Activated CD4-positive, alpha-beta T cell treated with anti-CD3 and anti-CD28 coated beads, Interleukin-2, amount 10 ng/mL, durations not matched to agents 7 days and 5 days (primary cell): ENCODE measurements at places on chromosomes 3 and 15. TPM values are rescaled to one million over a fixed set of nuclear protein-coding genes. Genes with fewer than 3 reads are reported as not detected.
A peak's percentile ranks its signal among the peaks of the same experiment; 100 is the strongest.

Gene ROBO2
- not detected for total RNA-seq

Gene VEPH1
- total RNA-seq = not detected

Gene MED12L
- total RNA-seq = 0.92 TPM

Gene OR5K2
- total RNA-seq = not detected

Gene THSD4
- not detected for total RNA-seq

Gene HOMER2
- total RNA-seq = 10.3 TPM

Gene P2RY12
- not detected for total RNA-seq

Gene EFL1
- 31.6 TPM for total RNA-seq

Gene AGTR1
- total RNA-seq = not detected

Gene RAB8B
- 115 TPM for total RNA-seq

GRCh38 chr15:64574301-64575017 lies 114.1 kb downstream of the ZNF609 start:
- no peaks in the 10 kb centered on the region for H3K27me3 ChIP-seq
- H3K27ac ChIP-seq = peak overlapping the region; percentile 57
- DNase-seq = no peak
- peaks cover 36% of the 10 kb centered on the region for H3K4me1 ChIP-seq
- peaks cover 30% of the 10 kb centered on the region for H3K36me3 ChIP-seq
- no peak overlapping the region for H3K4me3 ChIP-seq

DNA sequence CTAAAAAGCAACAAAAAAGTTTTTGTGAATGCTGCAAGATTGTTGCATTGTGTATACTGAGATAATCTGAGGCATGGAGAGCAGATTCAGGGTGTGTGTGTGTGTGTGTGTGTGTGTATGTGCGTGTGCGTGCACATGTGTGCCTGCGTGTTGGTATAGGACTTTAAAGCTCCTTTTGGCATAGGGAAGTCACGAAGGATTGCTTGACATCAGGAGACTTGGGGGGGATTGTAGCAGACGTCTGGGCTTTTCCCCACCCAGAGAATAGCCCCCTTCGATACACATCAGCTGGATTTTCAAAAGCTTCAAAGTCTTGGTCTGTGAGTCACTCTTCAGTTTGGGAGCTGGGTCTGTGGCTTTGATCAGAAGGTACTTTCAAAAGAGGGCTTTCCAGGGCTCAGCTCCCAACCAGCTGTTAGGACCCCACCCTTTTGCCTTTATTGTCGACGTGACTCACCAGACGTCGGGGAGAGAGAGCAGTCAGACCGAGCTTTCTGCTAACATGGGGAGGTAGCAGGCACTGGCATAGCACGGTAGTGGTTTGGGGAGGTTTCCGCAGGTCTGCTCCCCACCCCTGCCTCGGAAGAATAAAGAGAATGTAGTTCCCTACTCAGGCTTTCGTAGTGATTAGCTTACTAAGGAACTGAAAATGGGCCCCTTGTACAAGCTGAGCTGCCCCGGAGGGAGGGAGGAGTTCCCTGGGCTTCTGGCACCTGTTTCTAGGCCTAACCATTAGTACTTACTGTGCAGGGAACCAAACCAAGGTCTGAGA lies 4.7 kb downstream of the BHLHE40 start:
- peak overlapping the region; percentile 99 for H3K4me3 ChIP-seq
- DNase-seq = peak; percentile 80
- H3K27me3 ChIP-seq = no peaks in the 10 kb centered on the region
- peak overlapping the region; percentile 85 for H3K27ac ChIP-seq

DNA sequence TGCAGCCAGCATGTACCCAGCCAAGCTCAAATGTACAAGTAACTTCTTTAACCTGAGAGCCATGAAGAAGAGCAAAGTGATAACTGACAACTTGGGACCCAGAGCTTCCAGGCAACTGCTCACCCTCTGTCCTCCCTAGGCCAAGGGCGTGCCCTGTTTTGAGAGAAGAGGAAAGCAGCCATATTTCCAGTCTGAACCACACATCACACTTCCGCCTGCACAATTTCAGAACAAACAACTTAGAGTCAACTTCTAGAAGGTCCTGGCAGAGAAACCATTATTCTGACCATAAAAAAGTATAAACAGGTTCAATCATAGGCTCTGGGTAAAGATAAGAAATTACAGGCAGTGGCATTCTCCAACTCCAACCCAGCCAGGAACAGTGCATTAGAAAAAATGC lies 50.1 kb downstream of the ITGB5 start:
- peaks cover 17% of the 10 kb centered on the region for H3K4me1 ChIP-seq
- peaks cover 22% of the 10 kb centered on the region for H3K27me3 ChIP-seq
- H3K4me3 ChIP-seq = no peak overlapping the region
- no peak for DNase-seq

GRCh38 chr3:190016966-190017365 lies 103.7 kb downstream of the P3H2 start:
- DNase-seq = no peak
- no peak overlapping the region for H3K4me3 ChIP-seq
- H3K27me3 ChIP-seq = peaks cover 9% of the 10 kb centered on the region
- H3K36me3 ChIP-seq = no peaks in the 10 kb centered on the region
- H3K27ac ChIP-seq = no peak overlapping the region

GRCh38 chr3:104102386-104102785 lies 1264.3 kb upstream of the ALCAM start:
- no peaks in the 10 kb centered on the region for H3K27me3 ChIP-seq
- no peaks in the 10 kb centered on the region for H3K4me1 ChIP-seq
- no peak overlapping the region for H3K4me3 ChIP-seq
- H3K36me3 ChIP-seq = no peaks in the 10 kb centered on the region
- DNase-seq = peak; percentile 17
- H3K27ac ChIP-seq = no peak overlapping the region

DNA sequence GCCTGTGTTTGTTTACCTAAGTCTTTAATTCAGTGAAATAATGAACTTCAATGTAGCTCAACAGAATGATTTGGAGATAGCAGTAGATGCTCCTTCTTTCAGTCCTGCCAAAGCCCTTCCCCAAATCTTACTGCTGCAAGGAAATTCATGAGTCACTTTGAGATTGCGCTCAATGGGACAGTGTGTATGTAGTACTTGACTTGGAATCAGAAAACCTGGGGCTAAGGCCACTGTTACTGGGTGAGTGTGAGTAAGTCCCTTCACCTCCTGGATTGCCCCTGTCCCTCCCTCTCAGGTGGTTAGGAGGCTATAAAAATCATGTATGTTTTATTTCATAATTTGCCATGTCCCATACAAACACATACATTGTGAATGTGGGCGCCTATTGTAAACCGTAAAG lies 29.9 kb downstream of the ATP13A5 start:
- H3K4me1 ChIP-seq = no peaks in the 10 kb centered on the region
- H3K4me3 ChIP-seq = no peak overlapping the region
- H3K27me3 ChIP-seq = peaks cover 1% of the 10 kb centered on the region
- no peak overlapping the region for H3K27ac ChIP-seq

DNA sequence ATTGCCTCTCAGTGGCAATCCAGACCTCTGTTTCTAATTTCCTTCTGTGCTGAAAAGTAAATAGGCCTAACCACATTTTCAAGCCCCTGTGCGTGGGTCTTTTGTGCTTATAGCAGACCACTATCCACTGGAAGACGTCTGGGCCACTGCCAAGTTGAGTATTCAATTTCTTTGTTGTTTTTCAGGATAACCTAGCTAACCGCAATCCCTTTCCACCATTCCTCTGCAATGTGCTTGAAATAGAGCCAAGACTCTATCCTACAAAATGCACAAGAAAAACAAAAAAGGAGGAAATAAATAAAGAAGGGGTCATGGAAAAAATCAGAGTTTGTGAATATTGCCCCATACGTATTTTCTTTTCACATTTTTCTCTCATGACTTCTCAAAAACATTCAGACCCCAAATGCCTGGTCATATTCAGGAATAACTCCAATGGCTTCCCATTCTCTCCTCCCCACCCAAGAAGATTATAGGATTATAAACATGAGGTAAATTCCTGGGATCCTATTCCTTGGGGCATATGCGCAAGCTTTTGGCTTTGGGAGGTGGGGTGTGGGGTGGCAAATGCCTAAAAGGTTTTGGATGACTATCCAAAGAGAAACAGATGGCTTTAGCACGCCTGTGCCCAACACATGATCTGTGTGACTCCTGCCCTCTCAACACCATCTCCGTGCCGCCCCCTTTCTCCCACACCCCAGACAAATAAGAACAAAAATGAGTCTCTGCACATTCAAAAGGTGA lies 217.9 kb upstream of the THBS1 start:
- no peaks in the 10 kb centered on the region for H3K4me1 ChIP-seq
- H3K27ac ChIP-seq = no peak overlapping the region
- DNase-seq = no peak
- no peak overlapping the region for H3K4me3 ChIP-seq

- H3K4me3 ChIP-seq = no peak overlapping the region
- H3K36me3 ChIP-seq = peaks cover 6% of the 10 kb centered on the region
- DNase-seq = no peak
- H3K27me3 ChIP-seq = no peaks in the 10 kb centered on the region
These were observed 71.4 kb upstream of the SKOR1 start for GRCh38 chr15:67753891-67754290.

DNA sequence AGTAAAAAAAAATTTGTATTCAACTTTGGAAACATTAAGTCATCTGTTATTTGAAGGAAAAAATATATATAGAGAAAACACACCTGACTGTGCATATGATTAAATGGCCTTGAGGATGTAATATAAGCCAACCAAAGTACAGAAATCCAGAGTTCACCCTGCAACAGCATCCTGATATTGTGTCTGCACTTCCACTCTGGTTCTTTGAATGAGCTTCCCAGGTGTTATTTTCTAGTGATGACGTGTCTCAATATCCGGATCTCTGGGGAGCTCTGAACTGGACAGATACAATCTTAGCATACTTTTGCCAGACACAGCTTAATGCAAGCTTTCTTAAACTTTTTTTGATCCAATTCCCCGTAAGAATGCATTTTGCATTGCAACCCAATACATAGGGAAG lies 19.5 kb upstream of the PIK3CB start:
- H3K27ac ChIP-seq = no peak overlapping the region
- no peak for DNase-seq
- no peaks in the 10 kb centered on the region for H3K36me3 ChIP-seq
- no peak overlapping the region for H3K4me3 ChIP-seq
- no peaks in the 10 kb centered on the region for H3K4me1 ChIP-seq
- H3K27me3 ChIP-seq = no peaks in the 10 kb centered on the region

GRCh38 chr3:3308809-3309208 lies 129.3 kb upstream of the CRBN start:
- H3K4me1 ChIP-seq = no peaks in the 10 kb centered on the region
- no peaks in the 10 kb centered on the region for H3K36me3 ChIP-seq
- H3K27me3 ChIP-seq = peaks cover 5% of the 10 kb centered on the region
- H3K4me3 ChIP-seq = no peak overlapping the region
- no peak overlapping the region for H3K27ac ChIP-seq

DNA sequence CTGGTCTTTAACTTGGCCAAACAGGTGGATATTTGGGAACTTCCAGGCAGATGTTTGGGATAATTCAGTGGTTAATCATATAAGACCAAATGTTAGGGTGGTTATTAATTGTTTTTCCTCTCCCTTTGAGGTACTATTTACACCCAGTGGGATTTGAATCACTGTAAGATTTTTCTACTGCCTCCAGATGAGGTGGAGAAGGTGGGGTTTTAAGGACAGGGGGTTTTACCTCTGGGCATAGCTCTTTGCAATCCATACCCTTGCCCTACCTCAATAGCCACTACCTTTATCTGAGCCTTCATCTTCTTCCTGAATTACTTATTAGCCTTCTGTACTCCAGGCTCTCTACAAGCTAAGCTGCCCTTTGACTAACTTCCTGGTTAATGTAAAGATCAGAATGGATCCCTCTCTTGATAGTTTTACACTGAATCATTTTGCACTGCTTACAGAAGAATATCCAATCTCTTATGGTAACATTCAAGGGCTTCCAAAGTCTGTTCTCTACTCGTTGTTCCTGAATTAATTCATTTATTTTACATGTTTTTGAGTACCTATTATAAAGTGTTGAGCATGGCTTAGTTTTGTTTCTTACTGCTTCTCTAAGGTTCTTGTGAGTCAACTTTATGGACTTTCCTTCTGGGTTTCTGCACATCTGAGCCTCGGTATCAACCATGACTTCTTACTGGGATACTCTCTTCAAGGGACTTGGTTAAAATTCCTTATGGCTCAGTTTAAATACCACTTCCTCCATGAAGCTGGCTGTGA lies 331.2 kb upstream of the TBL1XR1 start:
- H3K27ac ChIP-seq = no peak overlapping the region
- H3K4me1 ChIP-seq = peaks cover 10% of the 10 kb centered on the region
- DNase-seq = no peak
- H3K36me3 ChIP-seq = peaks cover 4% of the 10 kb centered on the region
- H3K4me3 ChIP-seq = no peak overlapping the region

DNA sequence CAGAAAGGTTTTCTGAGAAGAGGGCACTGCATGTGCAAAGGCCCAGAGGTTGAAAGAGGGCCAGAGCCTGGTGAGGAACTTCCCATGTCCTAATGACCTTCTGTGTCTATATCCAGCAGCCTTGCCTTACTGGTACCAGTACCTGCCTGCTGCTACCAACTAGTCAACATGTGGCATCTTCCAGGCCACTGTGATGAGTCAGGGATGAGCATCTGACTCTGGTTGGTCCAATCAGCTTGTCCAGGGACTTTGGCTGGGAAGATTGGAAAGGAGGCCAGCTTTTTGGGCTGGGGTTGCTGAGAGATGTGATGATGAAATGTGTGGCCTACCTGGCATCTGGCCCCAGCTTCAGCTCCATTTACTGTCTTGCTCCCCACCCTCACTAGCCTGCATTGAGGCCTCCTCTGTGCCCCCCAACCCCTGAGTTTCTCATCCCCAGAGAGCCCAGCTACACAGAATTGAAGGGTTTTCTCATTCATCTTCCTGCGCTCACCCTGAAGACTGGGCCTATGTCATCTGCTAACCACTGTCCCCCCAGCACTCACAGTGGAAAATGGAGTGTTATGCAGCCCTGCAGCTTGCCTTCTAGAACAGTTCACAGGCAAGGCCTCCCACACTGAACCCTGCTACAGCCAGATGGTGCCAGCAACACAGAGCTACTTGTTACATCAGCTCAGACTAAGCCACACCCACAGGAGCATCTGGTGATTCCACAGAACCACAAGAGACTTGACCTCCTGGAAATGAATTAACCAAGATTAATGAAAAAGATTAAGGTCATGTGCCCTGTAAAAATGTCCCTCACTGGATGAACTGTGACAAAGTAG lies 1.3 kb upstream of the TWF2 start:
- DNase-seq = peak; percentile 71
- H3K27me3 ChIP-seq = no peaks in the 10 kb centered on the region
- peak overlapping the region; percentile 86 for H3K4me3 ChIP-seq
- peak overlapping the region; percentile 94 for H3K27ac ChIP-seq
- peaks cover 79% of the 10 kb centered on the region for H3K4me1 ChIP-seq
- H3K36me3 ChIP-seq = peaks cover 41% of the 10 kb centered on the region
